ENCODE measurements at places on chromosomes 11 and 22.
A peak's percentile ranks its signal among the peaks of the same experiment; 100 is the strongest.

GRCh38 chr11:95451682-95452081, 220.7 kb upstream of the SESN3 start:
- ATAC-seq, result peak; percentile 62

GRCh38 chr11:8810540-8811301, 100.3 kb upstream of the AKIP1 start:
- ATAC-seq, result peak; percentile 64

DNA sequence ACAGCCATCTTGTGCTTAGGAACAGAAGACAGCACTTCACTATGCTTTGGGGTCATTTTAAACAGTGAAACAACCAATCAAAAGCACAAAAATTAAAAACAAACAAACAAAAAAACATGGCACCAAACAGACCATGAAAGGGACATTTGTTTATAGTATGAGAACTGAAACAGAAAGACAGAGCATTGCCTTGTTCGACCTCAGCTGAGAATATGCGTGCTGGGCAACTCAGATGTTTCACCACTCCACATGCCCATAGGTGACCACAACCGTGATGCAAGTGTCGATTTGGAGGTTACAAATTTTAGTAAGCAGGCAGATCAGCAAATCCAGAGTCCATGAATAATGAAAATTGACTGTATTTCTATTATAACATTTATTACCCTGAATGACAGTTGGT, 30.0 kb downstream of the NNMT start:
- no peak for ATAC-seq

- no peak for ATAC-seq
Observed at GRCh38 chr11:11409224-11409623, 56.2 kb upstream of the CSNK2A3 start.

DNA sequence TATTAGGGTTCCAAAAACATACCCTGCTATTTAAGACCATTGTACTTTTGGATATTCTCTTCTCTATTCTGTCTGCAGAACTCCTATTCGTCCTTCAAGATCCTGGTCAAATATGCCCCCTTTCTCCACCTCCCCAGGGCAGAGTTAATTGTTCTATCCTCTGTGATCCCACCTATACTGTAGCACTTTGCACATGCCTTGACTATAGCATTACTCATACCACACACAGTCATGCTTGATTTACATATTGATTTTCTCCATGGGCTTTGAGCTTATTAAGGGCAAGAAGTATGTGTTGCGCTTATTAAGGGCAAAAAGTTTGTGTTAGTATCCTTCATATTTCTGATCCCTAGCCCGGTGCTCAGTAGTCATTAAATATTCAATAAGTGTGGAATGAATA, 263.7 kb upstream of the CADM1 start:
- ATAC-seq, result no peak

GRCh38 chr11:69416143-69416515, 65.3 kb upstream of the LINC01488 start:
- peak; percentile 15 for ATAC-seq

- no peak for ATAC-seq
Observed at GRCh38 chr11:112179601-112180000, 4.3 kb downstream of the BCO2 start.

DNA sequence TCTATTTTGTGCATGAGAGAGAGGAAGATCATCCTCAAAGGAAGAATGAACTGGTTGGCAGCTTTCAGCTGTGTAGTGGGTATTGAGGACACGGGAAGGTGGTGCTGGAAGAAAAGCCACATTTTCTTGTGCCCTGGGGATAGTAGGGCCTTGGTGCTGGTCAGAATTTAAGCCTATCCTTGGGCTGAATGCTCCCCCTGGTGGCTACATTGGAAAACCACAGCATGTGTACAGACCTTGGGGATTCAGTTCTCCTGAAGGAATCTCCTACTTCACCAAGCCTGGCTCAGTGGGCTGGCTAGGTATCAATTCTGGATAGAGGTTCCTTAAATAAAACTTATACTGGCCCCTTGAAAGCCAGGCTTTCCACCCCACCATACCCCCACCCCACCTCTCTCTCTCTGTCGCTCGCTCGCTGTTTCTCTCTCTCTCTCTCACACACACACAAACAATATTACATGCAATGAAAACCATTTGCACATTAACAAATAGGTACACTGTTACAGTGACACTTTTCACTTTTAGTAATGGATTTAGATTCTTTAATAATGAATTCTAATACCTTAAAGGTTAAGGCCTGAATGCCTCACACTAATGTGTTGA, 2.8 kb upstream of the OR51M1 start:
- peak; percentile 55 for ATAC-seq

DNA sequence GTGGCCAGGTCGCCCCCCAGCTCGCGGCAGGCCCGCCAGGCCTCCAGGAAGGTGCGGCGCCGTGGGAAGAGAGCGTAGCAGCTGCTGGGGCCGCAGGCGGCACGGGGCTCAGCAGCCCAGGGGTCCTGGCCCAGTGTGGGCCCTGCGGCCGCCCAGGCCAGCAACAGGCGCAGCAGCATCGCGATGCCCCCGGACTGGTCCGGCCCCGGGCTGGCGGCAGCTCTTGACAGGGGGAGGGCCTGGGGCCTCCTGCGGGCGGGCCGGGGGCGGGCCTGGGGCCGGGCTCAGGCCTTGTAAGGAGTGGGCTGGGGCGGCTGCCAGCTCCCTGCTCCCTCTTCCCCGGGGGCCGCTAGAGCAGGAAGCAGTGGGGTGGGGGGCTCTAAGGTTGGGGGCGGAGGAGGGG, at the start of gene CD248:
TSS of gene CD248 (minus strand) at position 196 of the 403 bp plus-strand sequence. CDS start at position 179, 17 bp downstream.
- no peak for ATAC-seq

DNA sequence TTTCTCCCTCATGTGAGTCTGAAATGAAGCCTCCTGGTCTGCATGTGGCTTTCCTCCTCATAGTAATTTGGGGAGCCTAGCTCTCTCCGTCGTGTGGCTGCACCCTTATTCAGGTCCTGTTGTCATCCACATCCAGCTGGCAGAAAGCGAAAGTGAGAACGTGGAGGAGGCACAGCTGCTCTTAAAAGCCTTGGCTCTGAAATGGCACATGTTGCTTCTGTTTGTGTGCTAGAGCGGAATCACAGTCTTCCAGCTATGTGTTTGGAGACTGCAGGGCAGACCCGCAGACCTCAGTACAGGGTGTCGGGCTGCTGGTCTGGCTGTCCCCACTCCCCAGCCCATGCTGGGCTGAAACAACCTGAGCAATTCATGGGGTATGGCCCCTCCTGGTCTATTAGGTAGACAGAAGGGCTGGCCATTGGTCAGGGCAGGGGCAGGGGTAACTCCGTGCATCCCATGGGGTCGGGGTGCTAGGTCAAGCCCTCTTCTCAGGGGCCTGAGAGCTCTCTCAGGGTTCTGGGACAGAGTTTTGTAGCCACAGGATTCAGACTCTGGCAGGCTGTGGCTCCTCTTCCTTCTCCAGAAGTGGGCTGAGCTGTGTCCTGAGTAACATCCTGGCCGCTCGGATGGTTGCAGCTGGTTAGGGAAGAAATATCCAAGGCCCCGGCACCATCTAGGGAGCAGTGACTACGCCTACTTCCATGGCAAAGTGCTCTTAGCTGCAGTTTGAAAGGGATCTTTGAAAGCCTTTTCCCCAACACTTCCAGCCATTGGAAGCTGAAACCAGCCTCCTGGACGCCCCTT, 50.6 kb downstream of the C11orf96 start:
- ATAC-seq, result no peak

DNA sequence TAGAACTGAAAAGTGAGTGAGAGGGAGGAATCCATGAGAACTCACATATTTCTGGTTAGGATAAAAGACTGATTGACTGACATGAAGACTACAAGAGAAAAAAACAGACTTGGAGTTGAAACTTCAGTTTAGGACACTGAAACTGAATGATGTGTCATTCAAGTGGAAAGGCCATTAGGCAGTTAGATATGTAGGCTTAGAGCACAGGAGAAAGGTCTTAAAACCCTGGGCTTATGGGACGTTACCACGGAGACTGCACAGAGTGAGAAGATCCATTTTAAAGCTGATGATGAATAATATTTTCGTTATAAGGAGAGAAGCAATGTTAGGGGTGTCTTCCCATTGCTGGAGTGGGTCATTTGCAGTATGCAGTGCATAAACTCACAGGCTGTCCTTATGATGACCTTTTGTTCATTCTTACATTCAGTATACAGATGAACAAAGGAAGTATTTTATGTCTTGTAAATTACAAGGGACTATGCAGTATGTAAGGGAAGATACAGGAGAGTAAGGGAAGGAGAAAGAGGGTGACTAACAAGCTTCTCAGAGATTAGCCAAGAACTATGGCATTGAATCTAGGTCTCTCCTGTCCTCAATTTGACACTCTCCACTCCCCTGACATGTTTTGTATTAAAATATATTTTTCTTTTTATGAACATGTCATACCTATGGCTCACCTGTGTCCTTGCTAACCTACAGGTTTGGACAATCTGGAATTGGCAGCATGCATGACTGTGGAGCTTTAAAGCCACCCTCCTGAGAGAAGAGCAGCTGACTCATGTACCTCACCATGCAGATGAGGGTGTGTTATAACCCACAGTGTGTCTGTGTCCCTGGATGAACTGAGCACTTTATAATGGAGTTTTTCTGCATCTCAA, 63.7 kb downstream of the MAML2 start:
- peak; percentile 98 for ATAC-seq

GRCh38 chr22:30485362-30485988, 13.7 kb upstream of the SEC14L3 start:
- ATAC-seq, result peak; percentile 95

DNA sequence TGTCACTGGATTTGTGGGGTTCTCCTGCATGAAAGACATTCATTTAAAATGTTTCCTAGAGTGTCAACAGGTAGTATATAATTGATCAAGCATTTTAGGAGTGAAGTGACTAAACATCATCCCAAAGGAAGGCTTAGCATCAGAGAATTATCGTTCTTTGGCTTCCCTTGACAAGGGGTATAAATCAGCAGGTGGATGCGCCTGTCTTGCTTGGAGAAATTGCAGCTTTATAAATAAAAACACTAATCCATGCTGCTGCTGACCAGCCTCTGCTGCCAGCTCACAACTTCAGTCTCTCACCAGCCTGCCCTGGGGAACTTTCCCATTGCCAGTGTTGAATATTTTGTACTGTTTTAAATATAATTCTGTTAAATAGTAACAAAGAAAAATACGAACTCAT, 1184.7 kb upstream of the TENM4 start:
- no peak for ATAC-seq

GRCh38 chr11:57356268-57356667, 18.1 kb downstream of the P2RX3 start:
- no peak for ATAC-seq

DNA sequence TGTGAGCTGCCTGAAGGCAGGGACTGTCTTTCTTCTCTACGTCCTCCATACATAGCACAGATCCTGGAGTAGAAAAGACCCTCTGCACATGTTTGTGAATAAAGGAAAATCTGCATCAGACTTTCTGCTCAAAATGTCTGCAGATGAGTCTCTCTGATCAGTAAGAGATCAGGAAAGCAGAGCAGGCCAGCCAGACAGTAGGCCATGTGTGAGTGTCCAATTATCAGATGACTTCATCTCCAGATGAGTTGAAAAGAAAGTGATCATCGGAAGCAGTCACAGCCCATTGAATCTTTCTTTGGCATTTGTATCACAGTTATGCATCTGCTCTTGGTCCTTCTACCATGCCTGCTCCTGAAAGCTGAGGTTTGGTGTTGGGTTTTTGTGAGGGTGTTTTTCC, 298.7 kb upstream of the NCAM1 start:
- no peak for ATAC-seq

- peak; percentile 29 for ATAC-seq
Observed at GRCh38 chr11:115618428-115618827, 114.2 kb upstream of the CADM1 start.

DNA sequence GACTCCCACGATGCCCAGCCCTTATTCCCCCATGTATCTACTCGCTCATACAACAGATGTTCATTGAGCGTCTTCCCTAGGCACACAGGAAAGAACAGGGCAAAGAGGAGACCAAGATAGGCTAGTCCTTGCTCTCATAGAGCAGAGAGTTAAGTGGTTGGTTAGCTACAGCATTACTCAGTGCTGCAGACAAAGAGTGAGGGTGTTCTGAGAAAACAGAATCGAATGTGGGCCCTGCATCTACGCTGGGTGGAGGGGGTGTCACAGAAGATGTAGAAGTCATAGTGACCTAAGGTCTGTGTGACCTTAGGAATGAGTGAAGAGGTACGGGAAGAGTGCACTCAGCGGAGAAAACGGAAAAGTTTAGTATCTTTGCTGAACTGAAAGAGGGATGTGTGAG, 12.3 kb downstream of the PSMD13 start:
- ATAC-seq, result no peak

DNA sequence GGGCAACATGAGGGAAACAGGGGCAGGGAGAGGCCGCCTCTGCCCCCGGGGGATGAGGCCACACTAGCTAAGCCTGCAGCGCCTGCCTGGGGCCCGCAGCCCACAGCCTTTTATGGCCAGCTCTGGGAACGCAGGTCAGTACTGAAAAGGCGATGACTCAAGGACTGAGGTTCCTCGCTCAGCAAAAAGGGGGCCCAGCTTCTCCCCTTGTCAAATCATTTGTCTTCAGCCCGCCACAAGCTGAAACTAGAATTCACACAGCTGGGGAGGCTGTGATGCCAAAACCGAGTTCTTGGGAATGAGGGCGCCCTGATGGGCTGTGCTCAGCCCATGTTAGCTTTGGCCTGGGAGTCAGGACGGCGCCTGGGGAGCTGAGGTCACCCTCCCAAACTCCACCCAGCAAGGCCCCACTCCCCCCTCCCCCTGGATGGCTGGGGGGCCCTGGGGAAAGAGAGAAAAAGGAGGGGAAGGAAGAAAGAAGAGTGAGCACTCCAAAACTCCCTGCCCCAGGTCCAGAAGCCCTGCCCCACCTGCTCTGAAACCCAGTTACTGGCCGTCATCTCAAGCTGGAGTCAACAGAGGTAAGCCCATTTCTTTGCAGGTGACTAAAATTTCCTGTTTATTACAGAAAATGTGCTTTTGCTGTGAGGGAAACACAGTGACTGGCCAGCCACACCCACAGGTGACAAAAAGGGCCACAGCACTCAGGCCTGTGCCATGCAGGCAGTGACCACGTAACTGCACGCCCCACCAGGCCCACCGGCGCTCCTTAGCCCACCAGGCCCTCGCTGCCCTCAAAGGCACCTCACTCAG, 13.7 kb downstream of the EHD1 start:
- ATAC-seq, result peak; percentile 34

- no peak for ATAC-seq
Observed at GRCh38 chr11:78654071-78654470, 79.4 kb upstream of the NARS2 start.

GRCh38 chr11:119424775-119425174, 1.8 kb upstream of the THY1 start:
- no peak for ATAC-seq

- ATAC-seq, result peak; percentile 33
Observed at GRCh38 chr11:22130462-22131053, 62.3 kb upstream of the ANO5 start.

DNA sequence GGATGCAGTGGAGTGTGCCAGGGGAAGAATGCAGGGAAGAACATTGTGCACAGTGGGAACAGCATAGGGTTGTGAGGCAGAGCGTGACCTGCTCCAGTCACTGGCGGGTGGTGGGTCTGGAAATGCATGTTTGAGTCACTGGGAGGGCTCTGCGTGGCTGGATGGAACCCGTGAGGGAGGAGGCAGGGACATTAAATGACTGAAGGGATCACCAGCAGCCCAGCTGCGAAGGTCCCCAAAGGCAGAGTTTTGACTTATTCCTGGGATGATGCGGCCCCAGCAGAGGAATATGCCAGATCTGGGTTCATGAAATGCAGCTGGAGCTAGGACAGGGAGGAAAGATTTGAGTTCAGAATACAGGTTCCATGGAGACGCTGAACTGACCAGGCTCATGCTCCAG, 104.0 kb upstream of the FGF3 start:
- ATAC-seq, result no peak

All from esophagus mucosa (tissue), 1 donor.